ENCODE measurements at places on chromosomes 3 and 15. TPM values are rescaled to one million over a fixed set of nuclear protein-coding genes. Genes with fewer than 3 reads are reported as not detected.
A peak's percentile ranks its signal among the peaks of the same experiment; 100 is the strongest.

DNA sequence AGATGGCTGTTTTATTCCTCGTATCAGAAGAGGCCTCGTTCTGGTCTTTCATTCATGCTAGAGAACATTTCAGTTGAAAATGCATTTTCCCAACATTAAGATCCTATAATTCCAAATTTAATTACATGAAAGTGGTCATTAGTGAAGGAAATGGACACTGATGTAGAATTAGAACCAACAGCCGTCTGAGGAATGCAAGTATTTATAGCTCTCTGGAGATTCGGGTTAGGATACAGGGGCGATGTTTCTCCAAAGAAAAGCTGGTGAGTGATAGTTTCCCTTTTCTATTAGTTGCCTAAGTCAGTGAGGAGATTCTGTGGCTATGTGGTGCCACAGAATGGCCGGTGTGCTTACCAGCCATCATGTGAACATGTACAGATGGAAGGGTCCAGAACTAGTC, 109.0 kb upstream of the IL12A start:
- no peak overlapping the region for H3K27ac ChIP-seq
- DNase-seq: no peak
- no peak overlapping the region for H3K4me3 ChIP-seq
- no peaks in the 10 kb centered on the region for H3K4me1 ChIP-seq
- no peaks in the 10 kb centered on the region for H3K36me3 ChIP-seq
- no peaks in the 10 kb centered on the region for H3K27me3 ChIP-seq

SPG21 gene
- total RNA-seq: 72.9 TPM

CFAP91 gene
- not detected for total RNA-seq

DNA sequence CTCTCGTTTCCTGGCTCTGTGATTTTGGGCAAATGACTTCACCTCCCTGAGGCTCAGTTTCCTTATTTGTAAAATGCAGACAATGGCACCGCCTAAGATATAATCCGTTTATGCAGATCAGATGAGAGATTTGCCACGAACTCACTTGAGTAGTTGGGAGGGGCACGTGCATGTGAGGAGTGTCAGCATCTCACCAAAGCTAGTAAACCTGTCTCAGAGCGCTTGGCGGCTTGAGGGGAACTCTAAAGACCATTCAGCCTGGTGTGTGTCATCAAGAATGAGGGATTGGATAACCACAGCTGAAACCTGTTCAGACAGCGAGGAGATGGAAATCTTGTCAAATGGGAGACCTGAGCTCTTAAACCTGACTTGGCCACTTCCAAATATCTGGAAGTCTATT, 48.7 kb downstream of the BDH1 start:
- no peak overlapping the region for H3K4me3 ChIP-seq
- peaks cover 31% of the 10 kb centered on the region for H3K4me1 ChIP-seq
- DNase-seq: no peak
- H3K27ac ChIP-seq: no peak overlapping the region

DNA sequence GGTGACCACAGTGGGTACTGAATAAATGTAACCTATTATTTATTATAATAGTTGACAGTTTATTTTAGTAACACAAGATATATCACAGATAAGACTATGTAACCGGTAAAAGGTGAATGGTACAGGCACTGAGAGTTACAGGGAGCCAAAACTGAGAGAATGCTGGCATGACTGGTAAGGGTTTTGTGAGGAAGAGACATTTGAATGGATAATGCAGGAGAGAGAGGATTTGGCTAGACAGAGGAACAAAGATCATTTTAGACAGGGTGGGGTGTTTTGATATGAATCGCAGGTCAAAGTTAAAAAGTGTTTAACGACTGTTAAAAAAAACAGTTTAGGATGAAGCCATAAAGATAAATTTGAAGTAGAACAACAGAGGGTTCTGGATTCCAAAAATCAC, 421.1 kb downstream of the ZBTB20 start:
- H3K27me3 ChIP-seq: no peaks in the 10 kb centered on the region
- H3K36me3 ChIP-seq: no peaks in the 10 kb centered on the region
- no peak for DNase-seq
- H3K4me1 ChIP-seq: peaks cover 23% of the 10 kb centered on the region
- no peak overlapping the region for H3K4me3 ChIP-seq

- H3K4me3 ChIP-seq: peak overlapping the region; percentile 64
- no peaks in the 10 kb centered on the region for H3K27me3 ChIP-seq
- no peaks in the 10 kb centered on the region for H3K4me1 ChIP-seq
Observed at GRCh38 chr15:34436126-34436955, 1.3 kb downstream of the GOLGA8A start.

GRCh38 chr15:80012060-80012726, 41.2 kb upstream of the BCL2A1 start:
- H3K4me1 ChIP-seq: no peaks in the 10 kb centered on the region
- H3K27me3 ChIP-seq: no peaks in the 10 kb centered on the region
- H3K4me3 ChIP-seq: no peak overlapping the region
- H3K27ac ChIP-seq: no peak overlapping the region

DNA sequence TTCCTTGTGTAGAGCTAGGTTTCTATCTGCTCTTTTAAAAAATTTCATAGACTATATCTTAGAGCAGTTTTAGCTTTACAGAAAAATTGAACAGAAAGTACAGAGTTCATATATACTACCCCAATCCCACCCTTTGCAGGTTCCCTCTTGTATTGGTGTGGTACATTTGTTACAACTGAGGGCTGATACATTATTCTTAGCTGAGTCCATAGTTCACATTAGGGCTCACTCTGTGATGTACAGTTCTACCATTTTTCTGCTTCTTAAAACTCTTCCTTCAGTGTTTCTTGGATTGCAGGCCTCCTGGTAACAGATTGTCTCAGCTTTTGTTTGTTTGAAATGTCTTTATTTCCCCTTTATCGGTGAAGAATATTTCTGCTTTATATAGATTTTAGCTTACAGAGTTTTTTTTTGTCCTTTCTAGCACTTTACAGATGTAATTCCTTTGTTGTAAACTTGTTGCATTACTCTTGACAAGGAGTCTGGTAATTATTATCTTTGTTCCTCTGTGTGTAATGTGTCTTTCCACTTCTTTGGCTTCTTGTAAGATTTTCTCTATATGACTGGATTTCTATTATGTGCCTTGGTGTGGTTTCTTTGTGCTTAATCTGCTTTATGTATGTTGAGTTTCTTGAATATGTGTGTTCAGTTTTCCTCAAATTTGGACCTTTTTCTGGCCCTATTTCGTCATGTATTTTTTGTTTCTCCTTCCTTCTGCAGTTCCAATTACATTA, 25.3 kb downstream of the MEF2A start:
- H3K36me3 ChIP-seq: no peaks in the 10 kb centered on the region
- H3K4me3 ChIP-seq: no peak overlapping the region
- DNase-seq: no peak

DNA sequence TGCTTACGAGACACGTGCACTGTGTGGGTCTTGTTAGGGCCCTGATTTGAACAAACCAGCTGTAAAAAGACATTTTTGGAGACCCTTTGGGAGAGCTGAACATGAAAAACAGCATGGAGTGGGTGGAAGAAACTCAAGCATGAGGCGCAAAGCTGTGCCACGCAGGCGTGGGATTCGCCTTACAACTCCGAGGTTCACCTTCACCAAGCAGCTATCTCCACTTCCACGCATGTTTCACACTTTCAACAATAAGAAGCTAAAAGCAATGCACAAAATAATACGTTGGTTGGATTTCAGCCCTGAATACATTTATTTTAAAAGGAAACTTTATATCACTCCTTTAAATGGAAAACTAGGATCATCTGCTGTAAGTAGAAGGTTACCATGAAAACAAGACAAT, 42.5 kb downstream of the IQSEC1 start:
- no peaks in the 10 kb centered on the region for H3K36me3 ChIP-seq
- H3K27ac ChIP-seq: no peak overlapping the region
- H3K4me1 ChIP-seq: no peaks in the 10 kb centered on the region
- DNase-seq: no peak
- no peaks in the 10 kb centered on the region for H3K27me3 ChIP-seq

DNA sequence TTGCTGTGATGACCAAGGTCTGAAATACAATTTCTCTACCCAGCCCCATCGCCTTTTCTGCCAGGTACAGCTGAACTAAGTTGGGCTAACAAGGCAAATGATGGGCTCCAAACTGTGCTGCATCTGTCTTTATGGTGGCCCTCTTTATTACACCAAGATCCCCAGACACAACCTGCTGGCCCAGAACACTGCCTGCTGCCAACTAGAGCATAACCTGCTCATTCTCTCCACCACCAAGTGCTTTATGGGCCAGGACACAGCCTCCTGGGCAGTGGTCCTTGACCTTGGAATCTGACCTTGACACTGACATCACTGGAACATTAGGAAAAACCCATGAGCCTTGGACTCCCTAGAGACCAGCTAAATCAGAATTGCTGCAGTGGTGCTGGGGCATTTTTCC, 3.3 kb downstream of the LINS1 start:
- no peak for DNase-seq
- no peak overlapping the region for H3K4me3 ChIP-seq
- H3K36me3 ChIP-seq: no peaks in the 10 kb centered on the region
- peaks cover 4% of the 10 kb centered on the region for H3K4me1 ChIP-seq

RAB27A gene
- 6.8 TPM for total RNA-seq

DNA sequence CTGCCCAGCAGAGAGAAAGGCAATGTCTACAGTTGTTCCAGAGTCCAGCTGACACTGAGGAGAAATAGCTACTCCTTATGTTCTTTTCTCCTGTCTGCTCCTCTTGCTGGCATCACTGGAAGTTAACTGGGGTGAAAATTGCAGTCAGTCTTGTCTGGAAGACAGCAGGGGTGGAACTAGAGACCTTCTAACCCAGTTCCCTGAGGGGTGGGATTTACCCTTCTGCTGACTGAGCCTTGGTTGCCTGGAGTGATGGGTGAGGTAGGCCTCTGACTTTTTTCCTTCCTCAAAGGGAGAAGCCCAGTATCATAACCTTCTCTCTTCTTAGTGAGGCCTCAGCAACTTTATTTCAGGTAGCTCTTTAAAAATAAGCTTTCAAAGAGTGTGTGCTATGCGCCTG, 16.2 kb downstream of the ZNF609 start:
- H3K36me3 ChIP-seq: no peaks in the 10 kb centered on the region
- no peak for DNase-seq
- no peaks in the 10 kb centered on the region for H3K27me3 ChIP-seq
- H3K27ac ChIP-seq: no peak overlapping the region
- H3K4me3 ChIP-seq: no peak overlapping the region

TKT gene
- 339 TPM for total RNA-seq

GRCh38 chr15:42274702-42274989, 1.4 kb upstream of the TMEM87A start:
- no peak for DNase-seq
- H3K4me3 ChIP-seq: peak overlapping the region; percentile 61
- H3K4me1 ChIP-seq: peaks cover 21% of the 10 kb centered on the region
- H3K27me3 ChIP-seq: no peaks in the 10 kb centered on the region
- peak overlapping the region; percentile 99 for H3K27ac ChIP-seq

ADAM10 gene
- 168 TPM for total RNA-seq

ZNF662 gene
- total RNA-seq: 10.3 TPM

MAP1A gene
- total RNA-seq: 0.88 TPM

GRCh38 chr3:55607175-55607574, 120.1 kb upstream of the WNT5A start:
- H3K27me3 ChIP-seq: no peaks in the 10 kb centered on the region
- H3K4me3 ChIP-seq: no peak overlapping the region
- H3K36me3 ChIP-seq: no peaks in the 10 kb centered on the region
- H3K4me1 ChIP-seq: no peaks in the 10 kb centered on the region

DNA sequence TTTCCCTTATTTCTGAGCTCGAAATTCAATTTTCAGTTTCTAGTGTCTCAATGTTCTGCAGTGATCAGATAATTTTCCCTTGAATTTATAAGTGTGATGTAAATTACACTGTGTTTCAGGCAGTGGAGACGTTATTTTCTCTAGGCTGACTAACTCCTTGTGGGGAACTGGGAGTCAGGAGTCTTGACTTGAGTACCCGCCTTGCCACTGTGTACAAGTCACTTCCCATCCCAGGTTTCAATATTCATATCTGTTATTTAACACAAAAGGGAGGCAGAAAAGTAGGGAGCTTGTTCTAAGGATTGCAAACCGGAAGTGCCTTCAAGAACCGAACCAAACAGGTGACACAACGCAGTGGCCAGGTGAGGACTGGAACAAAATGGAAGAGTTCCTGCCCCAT, 196.5 kb downstream of the MEX3B start:
- no peaks in the 10 kb centered on the region for H3K36me3 ChIP-seq
- no peak overlapping the region for H3K4me3 ChIP-seq
- H3K4me1 ChIP-seq: no peaks in the 10 kb centered on the region
- H3K27me3 ChIP-seq: no peaks in the 10 kb centered on the region
- no peak overlapping the region for H3K27ac ChIP-seq

DNA sequence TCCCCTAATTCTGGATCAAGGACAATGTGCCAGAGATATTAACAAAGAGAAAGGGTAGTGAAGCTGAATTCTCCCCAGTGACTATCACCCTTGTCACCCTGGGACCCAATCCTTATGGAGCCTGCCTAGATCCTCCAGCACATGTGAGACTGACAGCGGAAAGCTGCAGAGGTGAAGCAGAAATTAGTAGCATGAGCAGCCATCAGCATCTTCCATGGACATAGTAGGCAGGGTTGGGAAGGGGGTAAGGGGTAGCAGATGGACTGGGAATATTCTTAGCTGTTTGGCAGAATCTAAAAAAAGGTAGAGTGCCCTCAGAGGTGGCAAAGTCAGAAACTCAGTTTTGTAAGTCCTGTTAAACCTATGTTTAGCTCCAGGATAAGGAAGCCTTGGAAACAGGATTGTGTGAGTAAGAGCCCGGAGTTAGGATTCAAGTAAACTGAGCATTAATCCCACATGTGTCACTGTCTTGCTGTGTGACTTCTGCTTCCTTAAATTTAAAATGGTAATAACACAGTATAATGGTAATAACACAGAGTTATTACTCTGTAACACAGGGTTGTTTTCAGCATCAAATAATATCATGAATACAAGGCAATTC, 14.5 kb downstream of the GOLIM4 start:
- H3K27ac ChIP-seq: no peak overlapping the region
- no peak for DNase-seq
- no peak overlapping the region for H3K4me3 ChIP-seq

PLXNB1 gene
- total RNA-seq: 149 TPM

GRCh38 chr3:114155370-114155821, 23.5 kb downstream of the DRD3 start:
- DNase-seq: peak; percentile 31
- H3K4me3 ChIP-seq: no peak overlapping the region
- H3K4me1 ChIP-seq: no peaks in the 10 kb centered on the region
- no peak overlapping the region for H3K27ac ChIP-seq

DNA sequence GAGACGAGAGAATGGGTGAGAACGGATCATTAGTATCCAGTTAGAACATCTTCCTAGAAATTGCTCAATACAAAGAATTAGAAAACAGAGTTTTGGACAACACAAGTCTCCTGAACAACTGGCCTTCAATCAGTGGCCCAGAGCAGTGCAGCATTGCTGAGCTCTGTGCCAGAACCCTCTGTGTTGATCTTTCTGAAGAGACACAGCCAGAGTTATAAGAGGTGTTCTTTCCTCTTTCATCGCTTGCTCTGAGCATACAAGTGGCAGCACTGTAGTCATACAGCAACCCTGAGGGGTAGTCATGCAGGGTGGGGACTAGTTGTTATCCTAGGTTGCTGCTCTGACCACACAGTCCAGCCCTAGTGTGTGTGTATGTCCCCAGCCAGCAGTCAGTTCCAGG, 4.0 kb downstream of the KNSTRN start:
- no peaks in the 10 kb centered on the region for H3K27me3 ChIP-seq
- H3K36me3 ChIP-seq: peaks cover 9% of the 10 kb centered on the region
- H3K27ac ChIP-seq: no peak overlapping the region
- no peak for DNase-seq
- H3K4me3 ChIP-seq: no peak overlapping the region

HRG gene
- total RNA-seq: not detected

GRCh38 chr3:38097446-38098375, 39.2 kb downstream of the ACAA1 start:
- no peak overlapping the region for H3K27ac ChIP-seq
- DNase-seq: no peak
- H3K36me3 ChIP-seq: no peaks in the 10 kb centered on the region
- H3K4me1 ChIP-seq: no peaks in the 10 kb centered on the region
- H3K27me3 ChIP-seq: no peaks in the 10 kb centered on the region
- no peak overlapping the region for H3K4me3 ChIP-seq

Data from Caco-2 (cell line).